ENCODE measurements at places on chromosomes 16 and 17.

GRCh38 chr17:50464736-50465135 is 3.9 kb downstream of the CHAD start:
- DNase-seq, result no peak

GRCh38 chr16:1003391-1004347 is 22.1 kb downstream of the SOX8 start:
- DNase-seq, result no peak

DNA sequence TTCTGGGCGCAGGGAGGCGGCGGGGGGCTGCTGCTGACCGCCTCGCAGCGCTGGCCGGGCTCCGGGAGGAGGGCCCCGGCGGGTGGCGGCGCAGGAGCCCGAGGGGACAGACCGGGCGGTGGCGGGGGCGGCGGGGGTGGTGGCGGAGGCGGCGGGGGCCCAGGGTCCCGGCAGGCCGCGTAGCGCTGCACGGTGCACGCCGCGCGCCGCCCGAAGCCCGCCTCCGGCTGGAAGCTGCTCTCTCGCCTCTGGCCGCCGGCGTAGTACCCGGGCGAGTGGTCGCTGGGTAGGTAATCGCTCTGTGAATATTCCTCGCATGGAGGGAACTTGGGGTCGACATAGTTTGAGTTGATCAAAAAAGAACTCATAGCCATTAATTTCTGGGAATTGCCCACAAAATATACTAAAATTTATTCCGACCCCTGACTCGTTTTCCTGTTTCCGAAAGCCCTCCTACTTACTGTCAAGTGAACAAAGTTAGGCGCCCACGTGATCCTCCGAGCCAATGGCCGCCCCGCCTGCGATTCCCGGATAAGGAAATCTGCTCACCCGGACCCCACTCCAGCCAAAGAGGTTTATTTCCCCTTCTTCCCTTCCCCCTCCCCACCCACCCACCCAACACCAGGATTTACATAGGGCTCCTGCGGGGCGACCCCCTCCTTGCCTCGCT is at the start of gene HOXB4:
TSS of gene HOXB4 (minus strand) at position 405 of the 670 bp plus-strand sequence. CDS start at position 374, 31 bp downstream.
- DNase-seq, result peak; percentile 56

DNA sequence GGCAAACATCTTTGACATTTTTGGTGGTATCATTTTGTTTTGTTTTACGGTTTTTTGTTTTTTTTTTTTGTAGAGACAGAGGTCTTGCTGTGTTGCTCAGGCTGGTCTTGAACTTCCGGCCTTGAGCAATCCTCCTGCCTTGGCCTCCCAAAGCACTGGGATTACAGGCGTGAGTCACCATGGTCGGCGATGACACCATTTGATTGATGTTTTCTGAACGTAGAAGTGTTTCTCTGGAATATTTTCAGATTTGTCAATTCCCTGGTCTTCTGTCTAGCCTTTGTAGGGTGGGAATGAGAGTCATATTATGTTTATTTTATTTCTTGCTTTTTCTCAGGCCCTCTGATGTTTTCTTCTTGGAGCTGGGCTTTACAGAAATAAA is 32.2 kb upstream of the BRD7 start:
- DNase-seq, result no peak
